A549 treated with ZK216348 at 1 μM for 4 hours (cell line): ENCODE measurements at places on chromosomes 6 and 20. TPM values are rescaled to one million over a fixed set of nuclear protein-coding genes. Genes with fewer than 3 reads are reported as not detected.

CPNE1 gene
- 151 to 238 TPM (median 223 TPM) in 5 replicates for total RNA-seq

KDM1B gene
- 6.3 to 9.7 TPM (median 7.7 TPM) in 5 replicates for total RNA-seq

SLC17A9 gene
- 0.35 TPM in 1 of 5 replicates, not detected in the others for total RNA-seq

LY6G6F gene
- not detected in 5 replicates for total RNA-seq

BPIFB1 gene
- 0.18 TPM in 1 of 5 replicates, not detected in the others for total RNA-seq

RAB22A gene
- total RNA-seq, result 6.8 to 12.6 TPM (median 10.0 TPM) in 5 replicates

RIMS4 gene
- total RNA-seq, result 0.90 to 2.0 TPM (median 1.5 TPM) in 5 replicates

CEBPB gene
- 136 to 385 TPM (median 308 TPM) in 5 replicates for total RNA-seq

MAFB gene
- total RNA-seq, result 0.07 to 0.14 TPM (median 0.09 TPM) in 5 replicates

OXT gene
- total RNA-seq, result not detected in 5 replicates

SLA2 gene
- total RNA-seq, result 0.12 TPM in 1 of 5 replicates, not detected in the others

ZBP1 gene
- not detected in 5 replicates for total RNA-seq

GJA1 gene
- total RNA-seq, result 47.2 to 79.8 TPM (median 68.1 TPM) in 5 replicates

B3GAT2 gene
- total RNA-seq, result 0.02 to 0.05 TPM in 2 of 5 replicates, not detected in the others

SOX12 gene
- 17.9 to 33.9 TPM (median 29.0 TPM) in 5 replicates for total RNA-seq

WFDC10B gene
- total RNA-seq, result not detected in 5 replicates

CCDC170 gene
- total RNA-seq, result 0.06 to 0.11 TPM in 2 of 5 replicates, not detected in the others

ARMH2 gene
- not detected in 5 replicates for total RNA-seq

TRMT6 gene
- 43.4 to 62.4 TPM (median 46.5 TPM) in 5 replicates for total RNA-seq

SCRT2 gene
- total RNA-seq, result not detected in 5 replicates

XKR7 gene
- 0.02 to 0.03 TPM in 2 of 5 replicates, not detected in the others for total RNA-seq

TRERF1 gene
- total RNA-seq, result 4.0 to 8.4 TPM (median 7.0 TPM) in 5 replicates

DNMT3B gene
- total RNA-seq, result 3.3 to 5.2 TPM (median 4.4 TPM) in 5 replicates

HTR1E gene
- total RNA-seq, result not detected in 5 replicates

UFL1 gene
- total RNA-seq, result 5.3 to 11.5 TPM (median 8.4 TPM) in 5 replicates

MYO6 gene
- 6.5 to 10.5 TPM (median 8.9 TPM) in 5 replicates for total RNA-seq

MUC22 gene
- 0.02 TPM in 1 of 5 replicates, not detected in the others for total RNA-seq

TTLL9 gene
- total RNA-seq, result 0.13 TPM in 1 of 5 replicates, not detected in the others

GRM1 gene
- 0.02 to 0.11 TPM in 2 of 5 replicates, not detected in the others for total RNA-seq

SNRNP48 gene
- total RNA-seq, result 5.4 to 11.9 TPM (median 10.3 TPM) in 5 replicates

ZNF311 gene
- total RNA-seq, result 0.14 to 0.42 TPM (median 0.23 TPM) in 4 of 5 replicates, not detected in the other

ZSCAN23 gene
- not detected in 5 replicates for total RNA-seq

FLRT3 gene
- total RNA-seq, result 1.6 to 2.2 TPM (median 1.8 TPM) in 5 replicates

TBC1D20 gene
- 28.9 to 35.2 TPM (median 35.0 TPM) in 5 replicates for total RNA-seq

FAM83D gene
- total RNA-seq, result 50.0 to 75.0 TPM (median 67.8 TPM) in 5 replicates

PRR18 gene
- 0.09 to 0.54 TPM (median 0.21 TPM) in 4 of 5 replicates, not detected in the other for total RNA-seq

OARD1 gene
- 18.8 to 21.9 TPM (median 19.9 TPM) in 5 replicates for total RNA-seq

DUSP22 gene
- total RNA-seq, result 10.8 to 14.6 TPM (median 13.2 TPM) in 5 replicates

C6orf132 gene
- 1.3 to 2.6 TPM (median 1.9 TPM) in 5 replicates for total RNA-seq

CST7 gene
- not detected in 5 replicates for total RNA-seq

OR12D1 gene
- not detected in 5 replicates for total RNA-seq

GPR63 gene
- 0.26 to 0.60 TPM (median 0.41 TPM) in 5 replicates for total RNA-seq

QRSL1 gene
- 5.8 to 7.8 TPM (median 6.7 TPM) in 5 replicates for total RNA-seq

C6orf15 gene
- total RNA-seq, result not detected in 5 replicates

TSPO2 gene
- total RNA-seq, result not detected in 5 replicates

LY86 gene
- total RNA-seq, result not detected in 5 replicates
